ENCODE measurements at places on chromosomes 12 and 14.

GRCh38 chr14:54221432-54221803 is 175.4 kb upstream of the CDKN3 start:
- no peak for DNase-seq

GRCh38 chr12:8950702-8951478 is 1.4 kb upstream of the M6PR start:
- DNase-seq: no peak

- DNase-seq: no peak
Measured at GRCh38 chr12:119869720-119870119, 7.4 kb downstream of the CIT start.

GRCh38 chr12:93302331-93303229 is 75.1 kb upstream of the NUDT4 start:
- no peak for DNase-seq

DNA sequence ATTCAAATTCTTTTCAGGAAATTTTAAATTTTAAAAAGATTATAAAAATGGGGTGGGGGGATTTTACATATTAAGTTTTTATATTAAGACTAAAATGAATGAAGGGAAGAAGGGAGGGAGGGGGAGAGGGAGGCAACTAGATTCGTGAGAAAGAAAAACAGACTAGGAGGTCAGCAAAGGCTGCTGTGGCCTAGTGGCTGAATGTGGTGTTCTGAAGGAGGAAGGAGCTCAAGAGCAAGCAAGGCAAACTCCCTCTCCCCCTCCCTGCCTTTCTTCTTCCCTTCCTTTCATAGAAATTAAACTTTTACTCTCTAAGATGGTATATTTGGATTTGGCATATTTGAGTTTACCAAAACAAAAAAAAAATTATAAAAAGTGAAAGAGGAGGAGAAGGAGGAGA is 18.1 kb downstream of the DYRK2 start:
- DNase-seq: no peak

DNA sequence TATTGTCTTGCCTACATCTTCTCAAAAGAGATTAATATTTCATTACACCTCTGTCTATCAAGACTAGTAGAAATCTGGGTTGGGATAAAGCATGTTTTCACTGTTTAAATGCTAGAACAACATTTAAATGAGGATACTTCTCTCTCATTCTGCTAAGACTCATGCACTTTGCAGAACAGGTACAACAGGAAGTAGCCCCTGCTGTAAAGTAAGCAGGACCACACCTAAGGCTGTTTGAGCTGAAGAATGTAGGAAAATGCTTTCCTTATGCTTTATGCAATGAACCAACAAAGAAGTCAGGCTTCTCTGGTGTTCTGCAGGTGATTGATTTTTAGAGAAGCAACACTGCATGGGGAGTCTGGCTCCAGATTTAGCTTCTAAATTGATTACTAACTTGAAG is 89.4 kb downstream of the PAX9 start:
- no peak for DNase-seq

GRCh38 chr14:92513966-92514843 is 624 bp downstream of the RIN3 start:
- DNase-seq: no peak

- DNase-seq: no peak
Measured at GRCh38 chr14:100717386-100717785, 9.3 kb upstream of the DLK1 start.

DNA sequence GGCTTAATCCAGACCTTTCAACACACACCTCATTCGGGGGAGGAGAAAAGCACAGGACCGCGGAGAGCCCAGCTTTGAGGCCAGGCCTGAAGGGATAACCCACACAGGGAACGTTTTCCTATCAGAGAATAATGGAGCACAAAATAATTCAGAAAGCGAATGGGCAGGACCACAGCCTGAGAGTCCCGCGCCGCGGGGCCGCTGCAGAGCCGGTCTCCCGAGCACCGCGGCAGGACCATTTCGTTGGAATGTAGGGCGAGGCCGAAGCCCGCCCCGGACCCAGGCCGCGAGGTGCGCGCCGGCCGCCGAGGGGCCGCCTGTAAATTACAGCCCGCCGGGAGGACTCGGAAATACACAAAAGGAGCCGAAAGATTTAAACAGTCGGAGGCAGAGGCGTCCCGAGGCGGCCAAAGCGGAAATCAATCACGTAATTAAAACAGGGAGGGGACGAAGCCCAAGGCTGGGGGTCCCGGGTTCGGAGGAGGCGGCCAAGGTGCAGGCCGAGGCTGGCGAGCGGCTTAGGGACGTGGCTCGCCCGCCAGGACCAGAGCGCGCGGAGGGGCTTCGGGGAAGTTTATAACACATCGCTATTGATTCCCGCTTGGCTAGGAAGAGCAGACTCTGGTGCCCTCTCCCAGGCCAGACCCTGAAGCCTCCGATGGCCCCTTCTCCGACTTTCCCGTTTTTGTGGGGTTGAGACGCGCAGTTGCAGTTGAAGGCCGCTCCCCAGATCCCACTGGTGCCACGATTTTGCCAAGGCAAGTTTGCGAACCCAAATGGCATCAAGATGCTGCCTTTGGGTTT is 6.3 kb upstream of the HOXC4 start:
- no peak for DNase-seq

GRCh38 chr12:6535960-6536847 is 1.9 kb downstream of the GAPDH start:
- no peak for DNase-seq
